ENCODE measurements at places on chromosomes 5 and 9.
A peak's percentile ranks its signal among the peaks of the same experiment; 100 is the strongest.

- DNase-seq: no peak
These were observed 883.6 kb upstream of the C9orf72 start for GRCh38 chr9:28456861-28457260.

DNA sequence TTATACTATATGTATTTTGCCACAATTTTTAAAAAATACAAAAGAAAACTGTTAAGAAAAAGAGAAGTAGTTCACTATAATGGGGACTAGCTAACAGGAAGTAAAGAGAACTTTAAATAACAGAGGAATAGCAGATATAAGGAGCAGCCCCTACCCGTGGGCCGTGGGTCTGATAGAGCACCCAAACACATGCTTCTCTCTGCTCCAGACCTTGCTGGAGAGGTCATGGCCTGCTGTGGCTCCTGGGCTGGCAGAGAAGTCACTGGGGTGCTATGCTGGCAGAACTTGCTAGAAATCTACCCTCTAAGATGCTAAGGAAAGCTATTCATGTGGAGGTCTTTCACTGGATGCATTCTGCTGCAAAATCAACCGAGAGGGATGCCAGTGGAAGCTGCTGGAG, 10.0 kb upstream of the TNFAIP8 start:
- no peak for DNase-seq

DNA sequence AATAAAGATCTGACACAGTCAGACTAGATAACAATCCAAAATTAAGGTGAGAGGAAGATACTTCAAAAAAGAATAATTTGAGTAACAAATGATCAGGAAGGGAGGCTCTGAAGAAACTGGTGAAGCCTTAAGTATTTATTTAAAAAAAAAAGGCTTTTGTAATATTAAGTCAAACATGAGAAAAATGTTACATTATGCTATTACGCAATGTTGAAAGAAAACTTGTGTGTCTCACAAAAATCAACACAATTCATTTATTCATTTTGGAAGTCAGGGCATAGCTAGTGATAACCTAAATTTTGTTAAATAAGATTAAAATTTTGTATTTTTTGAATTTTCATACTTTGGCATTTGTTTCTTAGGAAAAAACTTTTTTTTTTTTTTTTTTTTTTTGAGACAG, 28.2 kb downstream of the WDR41 start:
- no peak for DNase-seq

- peak; percentile 39 for DNase-seq
These were observed 85.1 kb downstream of the FGF1 start for GRCh38 chr5:142600611-142601358.

- DNase-seq: no peak
These were observed 35.2 kb downstream of the PIK3R1 start for GRCh38 chr5:68250661-68251298.

DNA sequence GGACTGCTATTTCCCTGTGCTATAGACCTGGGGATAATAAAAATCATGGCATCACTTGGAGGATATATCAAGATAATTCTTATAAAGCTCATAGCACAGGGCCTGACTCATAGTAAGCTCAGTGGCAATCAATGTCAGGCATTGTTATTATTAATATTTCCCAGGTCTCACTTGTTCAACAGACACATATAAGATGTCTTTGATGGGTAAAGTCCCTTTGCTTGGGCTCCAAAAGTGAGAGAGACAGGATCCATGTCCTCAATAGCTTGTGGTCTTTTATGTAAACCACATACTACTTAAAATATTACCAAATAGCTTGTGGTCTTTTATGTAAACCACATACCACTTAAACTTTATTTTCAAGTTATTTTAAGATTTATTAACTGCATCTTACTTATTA, 11.2 kb downstream of the SH3RF2 start:
- no peak for DNase-seq

GRCh38 chr5:80195837-80196400, 59.9 kb downstream of the SERINC5 start:
- no peak for DNase-seq

DNA sequence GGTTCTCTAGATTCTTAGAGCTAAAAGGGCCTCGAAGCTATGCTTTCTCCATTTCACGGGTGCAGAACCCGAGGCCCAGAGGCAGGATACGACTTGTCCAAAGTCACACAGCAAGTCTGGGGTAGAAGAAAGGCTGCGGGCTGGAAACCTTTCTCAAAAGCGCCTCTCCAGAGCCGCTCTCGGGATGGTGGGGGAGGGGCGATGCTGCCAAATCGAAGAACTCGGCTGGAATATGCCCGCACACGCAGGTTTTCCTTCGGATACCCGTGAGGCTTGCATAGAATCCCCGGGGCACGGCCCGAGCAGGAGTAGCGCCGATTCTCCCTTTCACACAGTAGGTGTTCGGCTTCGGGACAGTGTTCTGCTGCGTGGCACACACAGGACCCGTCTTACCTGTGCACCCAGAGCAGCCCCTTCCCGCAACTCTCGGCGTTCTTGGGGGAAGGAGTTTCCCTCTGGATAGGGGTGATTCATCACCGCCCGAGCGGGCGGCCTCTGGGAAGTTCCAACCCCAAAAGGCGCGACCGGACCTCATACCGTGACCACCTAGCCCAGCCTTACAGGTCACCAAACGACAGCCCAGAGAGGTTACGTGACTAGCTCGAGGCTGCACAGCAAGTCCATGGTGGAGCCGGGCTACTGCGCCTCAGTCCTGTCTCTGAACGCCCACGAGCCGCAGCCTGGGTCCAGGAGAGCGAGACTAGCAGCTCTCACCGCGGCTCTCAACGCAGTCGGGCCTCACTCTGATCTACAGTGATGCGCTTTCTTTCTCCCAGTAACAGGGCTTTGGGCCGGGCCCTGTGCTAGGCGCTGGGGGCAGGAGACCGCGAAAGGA, 4.1 kb downstream of the PAX5 start:
- no peak for DNase-seq

DNA sequence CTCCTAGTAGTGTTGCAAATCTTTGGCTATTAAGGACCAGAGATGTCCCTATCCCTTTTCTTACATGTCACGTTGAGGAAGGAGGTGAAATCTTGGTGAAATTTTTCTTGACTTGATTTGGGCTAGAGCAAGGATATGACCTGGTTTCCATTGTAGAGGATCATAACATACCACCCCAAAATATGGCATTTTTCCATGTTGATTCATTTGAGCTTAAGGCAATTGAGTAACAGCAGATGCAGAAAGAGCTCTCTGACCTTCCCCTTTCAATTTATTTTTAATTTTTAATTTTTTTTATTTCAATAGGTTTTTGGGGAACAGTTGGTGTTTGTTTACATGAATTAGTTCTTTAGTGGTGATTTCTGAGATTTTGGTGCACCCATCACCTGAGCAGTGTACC, 61.2 kb upstream of the MAP1B start:
- DNase-seq: no peak

DNA sequence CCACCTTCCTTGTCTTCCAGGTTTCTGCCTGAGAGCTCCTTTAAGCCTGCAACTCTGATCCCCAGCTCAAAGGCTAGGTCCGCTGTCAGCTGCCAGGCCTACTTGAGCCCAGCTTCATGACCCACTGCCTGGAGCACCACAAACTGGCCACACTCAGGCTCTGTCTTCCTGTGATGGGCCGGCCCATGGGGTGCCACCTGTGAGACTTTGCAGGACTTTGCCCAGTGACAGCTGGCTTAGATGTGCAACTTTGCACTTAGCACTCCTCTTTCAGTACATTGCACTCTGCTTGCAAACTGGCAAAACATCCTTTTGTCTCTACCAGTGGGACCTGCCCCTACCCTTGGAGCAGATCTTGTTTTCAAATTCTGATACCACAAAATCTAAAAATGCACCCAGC, 311.5 kb upstream of the PDE4D start:
- DNase-seq: no peak

DNA sequence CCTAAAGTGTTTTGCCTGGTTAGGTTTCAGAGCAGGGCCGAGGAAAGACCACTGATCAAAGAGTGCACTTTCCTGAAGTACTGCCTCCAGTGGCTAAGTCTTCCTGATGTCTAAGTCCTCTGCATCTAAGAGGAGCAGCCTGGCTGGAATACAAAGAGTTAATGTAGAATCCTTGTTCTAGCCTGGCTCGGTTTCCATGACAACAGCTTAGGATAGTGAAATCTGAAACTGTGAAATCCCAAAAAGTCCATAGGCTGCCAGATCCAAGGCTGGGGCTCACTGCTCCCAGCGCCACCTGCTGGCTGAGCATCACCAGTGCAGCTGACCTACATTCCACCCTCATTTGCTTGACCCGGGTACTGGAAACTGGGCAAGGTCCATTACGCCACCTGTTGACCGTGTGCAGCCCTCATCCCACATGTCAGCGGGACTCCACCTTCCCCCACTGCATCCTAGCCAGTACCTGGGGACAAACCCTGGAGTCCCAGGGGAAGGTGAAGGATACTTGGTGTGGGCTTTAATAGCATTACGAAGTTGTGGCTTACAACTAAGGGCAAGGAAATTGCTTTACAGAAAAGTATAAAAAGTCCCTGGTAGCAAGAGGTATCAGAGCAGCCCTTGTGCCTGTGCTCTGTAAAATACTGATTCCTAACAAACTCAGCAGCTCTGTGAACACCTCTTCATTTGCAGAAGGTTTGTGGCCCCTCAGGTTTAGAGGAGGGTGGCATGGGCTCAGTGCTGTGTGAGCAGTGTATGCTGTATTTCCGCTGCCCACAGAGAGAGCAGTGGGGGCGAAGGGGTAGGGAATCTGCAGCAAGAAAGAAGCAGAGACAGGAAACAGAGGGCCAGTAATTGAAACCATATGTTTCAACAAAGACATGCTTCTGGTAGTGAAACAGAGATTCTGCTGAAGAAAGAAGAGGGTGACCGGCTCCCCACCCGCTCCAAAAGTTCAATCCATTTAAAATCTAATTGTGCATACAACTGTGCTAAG, 36.0 kb downstream of the PCDHGC5 start:
- DNase-seq: peak; percentile 92

- DNase-seq: no peak
These were observed 630.6 kb upstream of the SGCD start for GRCh38 chr5:155696362-155696761.

DNA sequence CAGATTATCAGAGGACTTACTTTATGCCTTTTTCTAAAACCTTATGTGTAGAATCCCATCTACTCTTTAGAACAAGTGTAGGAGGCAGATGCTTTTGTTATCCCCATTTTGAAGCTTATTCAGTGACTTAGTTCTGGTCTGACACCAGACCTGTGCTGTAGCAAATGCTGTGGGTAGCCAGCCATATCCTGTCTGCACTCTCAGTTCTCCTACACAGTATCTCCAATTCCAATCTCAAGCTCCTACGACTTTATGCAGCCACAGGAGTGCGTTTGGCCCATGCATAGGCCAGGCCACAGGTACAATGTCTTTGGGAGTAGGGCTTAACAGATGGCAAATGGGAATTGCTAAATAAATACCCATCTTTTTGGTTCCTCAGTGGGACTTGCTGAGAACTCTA, 292.6 kb downstream of the MCTP1 start:
- no peak for DNase-seq

DNA sequence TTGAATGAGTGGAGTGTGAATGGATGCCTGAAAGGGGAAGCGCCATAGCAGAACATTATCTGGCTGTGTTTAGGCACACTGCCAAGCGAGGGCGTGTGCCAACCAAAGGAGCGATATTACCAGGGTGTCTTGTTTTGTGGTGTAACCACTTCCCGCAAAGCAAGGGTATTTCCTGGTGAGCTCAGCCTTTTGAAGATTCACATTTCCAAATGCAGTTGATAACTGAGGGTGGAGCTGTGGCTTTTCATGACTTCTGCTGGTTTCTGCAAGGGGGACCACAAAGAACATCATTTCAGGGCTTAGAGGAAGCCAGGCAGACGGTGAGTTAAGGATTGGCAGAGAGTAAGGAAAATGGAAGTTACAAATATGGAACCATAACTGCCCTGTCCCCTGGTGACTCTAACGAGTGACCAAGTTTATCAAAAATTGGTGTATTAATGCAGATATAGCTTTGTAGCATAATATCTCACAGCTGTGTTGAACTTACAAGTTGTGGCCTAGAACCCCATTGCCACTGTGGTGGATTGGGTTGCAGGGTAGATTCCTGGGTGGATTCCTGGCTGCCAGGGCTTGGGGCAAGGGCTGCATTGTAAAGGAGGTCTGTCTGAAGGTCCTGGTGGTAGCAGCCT, 71.4 kb downstream of the RALGPS1 start:
- DNase-seq: peak; percentile 33

DNA sequence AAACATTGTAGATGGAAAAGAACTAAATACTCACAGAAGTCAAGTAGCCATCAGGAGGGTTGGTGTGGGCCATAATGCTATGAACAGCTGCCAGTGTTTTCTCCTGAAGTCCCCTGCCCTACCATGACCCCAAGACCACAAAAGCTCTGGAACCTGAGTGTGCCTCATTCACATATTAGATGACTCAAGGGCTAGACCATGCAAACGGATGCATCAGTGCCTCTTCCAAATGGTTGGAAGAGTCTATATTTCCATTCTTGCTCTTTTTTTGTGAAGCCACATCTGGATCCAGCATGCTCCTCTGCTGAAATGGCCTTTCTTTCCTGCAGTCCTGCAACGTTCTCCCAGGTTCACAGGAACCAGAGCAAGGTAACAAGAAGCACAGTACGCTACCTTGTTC, 136.6 kb upstream of the EPB41L4A start:
- DNase-seq: peak; percentile 62

DNA sequence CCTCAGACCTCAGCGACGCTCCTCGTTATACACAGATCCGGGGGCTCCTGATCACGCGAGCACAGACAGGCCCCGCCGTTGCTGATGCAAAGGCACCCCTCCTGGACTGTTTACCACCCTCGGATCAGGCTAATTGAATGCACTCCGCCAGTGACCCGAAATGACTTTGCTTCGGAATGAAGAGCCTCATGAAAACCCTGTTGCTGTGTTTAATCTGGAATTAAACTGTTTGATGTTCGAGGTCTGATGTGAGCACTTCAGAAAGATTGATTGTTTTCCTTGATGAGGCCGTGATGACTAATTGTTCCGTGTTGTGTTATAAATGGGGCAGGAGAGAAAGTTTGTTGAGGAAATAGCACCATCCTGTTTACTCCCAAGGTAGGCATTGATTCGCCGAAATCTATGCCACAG, 190.5 kb upstream of the PPP1R26 start:
- no peak for DNase-seq

DNA sequence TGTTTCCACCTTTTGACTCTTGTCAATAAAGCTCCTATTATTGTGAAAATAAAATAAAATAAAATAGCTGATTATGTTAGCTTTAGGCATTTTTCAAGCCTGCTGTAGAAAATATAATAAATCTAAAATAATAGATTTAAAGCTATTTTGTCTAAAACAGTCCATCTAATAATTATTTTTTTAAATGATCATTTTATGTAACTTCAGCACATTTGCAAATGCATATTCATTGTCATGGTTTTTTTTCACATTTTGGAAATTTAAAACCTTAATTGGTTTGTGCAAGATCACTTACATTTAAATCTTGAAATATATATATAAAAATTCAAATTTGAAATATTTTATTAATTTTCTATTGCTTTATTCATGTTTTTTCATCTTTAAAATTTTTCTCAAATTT, 159.8 kb downstream of the ADGRV1 start:
- DNase-seq: no peak

GRCh38 chr9:34550016-34550680, 27.4 kb upstream of the ENHO start:
- no peak for DNase-seq

GRCh38 chr5:72499730-72500129, 7.5 kb downstream of the ZNF366 start:
- DNase-seq: no peak

All from AG08395 (cell line).